ENCODE measurements at places on chromosomes 2 and 18.
A peak's percentile ranks its signal among the peaks of the same experiment; 100 is the strongest.

- DNase-seq: peak; percentile 49
These were observed 57.0 kb upstream of the FAM237A start for GRCh38 chr2:206585335-206585734.

GRCh38 chr2:39403311-39403710, 33.8 kb downstream of the MAP4K3 start:
- no peak for DNase-seq

DNA sequence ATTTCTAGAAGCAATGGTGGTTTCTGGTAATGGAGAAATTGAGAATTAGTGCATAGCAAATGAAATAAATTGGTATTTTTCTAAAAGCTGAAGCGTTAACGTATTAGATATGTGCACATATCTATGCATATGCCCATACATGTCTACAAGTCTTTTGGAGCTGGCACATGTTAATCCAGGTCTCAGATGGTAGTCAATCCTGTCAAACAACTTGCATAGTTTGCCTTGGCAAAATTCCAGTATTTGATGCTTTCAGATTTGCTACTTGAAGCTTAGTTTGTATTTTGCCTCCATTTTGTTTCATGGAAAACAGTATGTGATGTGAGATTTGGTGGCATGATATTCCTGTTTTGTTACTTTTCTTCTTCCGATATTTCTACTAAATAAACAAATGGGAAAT, 304.6 kb downstream of the PARD3B start:
- DNase-seq: peak; percentile 88

- no peak for DNase-seq
These were observed 83.1 kb upstream of the LRRTM4 start for GRCh38 chr2:77604953-77605929.

GRCh38 chr2:60849187-60849586, 32.2 kb upstream of the REL start:
- DNase-seq: no peak

DNA sequence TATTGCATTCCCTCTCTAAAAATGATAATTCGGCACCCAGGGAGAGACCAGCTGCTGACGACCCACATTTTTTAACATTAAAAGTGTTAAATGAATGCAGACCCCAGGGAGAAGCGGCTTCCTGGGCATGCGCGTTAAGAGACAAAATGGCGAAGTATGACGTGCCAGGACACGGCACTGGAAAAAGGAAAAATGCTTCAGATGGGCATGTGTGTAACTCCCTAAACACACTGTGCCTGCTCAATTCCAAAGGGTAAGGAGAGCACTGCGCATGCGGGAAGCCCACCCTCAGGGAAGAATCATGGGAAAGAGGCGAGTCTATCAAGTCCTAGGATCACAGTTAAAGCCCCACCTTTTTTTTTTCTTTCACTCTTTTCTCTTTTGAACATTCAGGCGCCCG, 58.1 kb downstream of the CYP26B1 start:
- DNase-seq: no peak

- no peak for DNase-seq
These were observed 20.3 kb downstream of the SALL3 start for GRCh38 chr18:78999939-79000338.

DNA sequence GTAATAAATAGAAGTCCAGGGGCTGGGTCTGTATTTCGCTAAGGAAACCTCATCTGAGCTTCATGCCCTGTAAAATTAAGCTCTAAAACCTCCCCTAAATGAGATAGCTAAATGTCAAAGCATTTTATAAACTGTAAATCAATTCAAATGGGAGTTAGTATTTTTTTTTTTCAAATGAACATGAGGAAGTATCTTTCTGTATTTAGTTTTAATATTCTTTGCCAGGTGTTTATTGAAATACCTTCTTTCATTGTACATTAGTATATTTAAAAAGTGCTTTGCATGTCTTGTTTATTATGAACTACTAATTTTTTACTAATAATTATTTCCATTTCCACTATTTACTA, 47.7 kb downstream of the ATIC start:
- no peak for DNase-seq

DNA sequence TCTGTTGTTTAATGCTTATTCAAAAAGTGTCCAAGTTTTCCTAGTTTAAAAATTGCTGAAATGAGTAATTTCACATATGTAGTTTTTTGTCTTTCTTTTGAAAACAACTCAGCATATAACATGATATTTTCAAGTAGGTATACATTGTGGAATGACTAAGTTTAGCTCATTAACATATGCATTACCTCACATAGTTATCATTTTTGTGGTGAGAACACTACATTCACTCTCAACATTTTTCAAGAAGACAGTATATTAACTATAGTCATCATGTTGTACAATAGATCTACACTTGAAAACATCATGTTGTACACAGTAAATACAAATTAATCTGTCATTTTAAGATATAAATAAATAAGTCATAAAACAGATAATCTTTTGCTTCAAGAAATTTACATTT, 340.0 kb downstream of the CCDC85A start:
- peak; percentile 37 for DNase-seq

- no peak for DNase-seq
These were observed 24.8 kb downstream of the WDR75 start for GRCh38 chr2:189466046-189466445.

- DNase-seq: no peak
These were observed 61.3 kb downstream of the TMEM247 start for GRCh38 chr2:46540496-46541331.

- DNase-seq: no peak
These were observed 11.0 kb downstream of the AQP12A start for GRCh38 chr2:240702640-240703011.

DNA sequence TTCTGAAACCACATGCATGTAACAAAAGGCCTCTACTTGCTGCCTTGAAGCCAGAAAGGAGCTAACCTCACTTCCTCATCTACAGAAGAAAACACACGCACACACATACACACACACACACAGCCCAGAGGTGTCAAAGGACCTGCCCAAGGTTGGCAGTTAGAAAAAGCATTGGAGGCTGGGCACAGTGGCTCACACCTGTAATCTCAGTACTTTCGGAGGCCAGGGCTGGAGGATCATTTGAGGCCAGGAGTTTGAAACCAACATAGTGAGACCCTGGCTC, 125.9 kb upstream of the RNF152 start:
- no peak for DNase-seq

DNA sequence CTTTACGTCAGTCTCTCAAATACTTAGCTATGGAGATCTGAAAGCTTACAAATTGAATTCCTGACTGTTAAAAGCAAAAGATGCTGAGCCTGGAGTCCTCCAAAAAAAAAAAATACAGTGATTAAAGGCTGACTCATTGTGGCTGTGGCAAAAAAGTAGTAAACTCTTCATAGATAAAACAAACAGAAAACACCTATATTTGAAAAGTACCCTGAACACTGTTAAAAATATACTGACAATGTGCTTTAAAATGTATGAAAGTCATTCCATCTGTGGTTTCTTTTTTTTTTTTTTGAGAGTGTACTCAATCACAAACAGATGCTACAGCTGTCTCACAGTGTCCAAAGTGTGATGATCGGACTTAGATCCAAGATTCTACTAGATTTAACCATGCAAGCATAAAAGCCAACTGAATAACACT, 267.6 kb upstream of the CYP26B1 start:
- DNase-seq: no peak

- peak; percentile 89 for DNase-seq
These were observed 223.6 kb upstream of the EPAS1 start for GRCh38 chr2:46073540-46074046.

DNA sequence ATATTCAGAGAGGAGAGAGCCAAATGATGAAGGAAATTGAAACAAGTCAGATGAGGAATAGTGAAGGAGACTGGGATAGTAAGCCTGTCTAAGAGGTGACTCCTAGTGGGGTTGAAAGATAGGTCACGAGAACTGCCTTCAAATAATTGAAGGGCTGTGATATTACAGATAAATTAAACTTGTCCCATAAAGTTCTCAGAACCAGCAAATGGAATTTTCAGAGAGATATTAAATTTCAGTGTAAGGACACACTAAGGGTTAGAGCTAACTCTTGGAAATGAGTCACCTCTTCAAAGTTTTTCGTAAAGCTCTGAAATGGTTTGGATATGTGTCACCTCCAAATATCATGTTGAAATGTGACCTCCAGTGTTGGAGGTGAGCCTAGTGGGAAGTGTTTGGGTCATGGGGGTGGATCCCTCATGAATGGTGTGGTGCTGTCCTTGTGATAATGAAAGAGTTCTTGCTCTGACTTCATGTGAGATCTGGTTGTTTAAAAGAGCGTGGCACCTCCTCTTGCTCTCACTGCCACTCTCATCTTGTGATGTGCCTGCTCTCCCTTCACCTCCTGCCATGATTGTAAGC, 87.3 kb downstream of the BABAM2 start:
- DNase-seq: peak; percentile 90

- DNase-seq: no peak
These were observed 280.8 kb downstream of the CCDC85A start for GRCh38 chr2:56464613-56465012.

DNA sequence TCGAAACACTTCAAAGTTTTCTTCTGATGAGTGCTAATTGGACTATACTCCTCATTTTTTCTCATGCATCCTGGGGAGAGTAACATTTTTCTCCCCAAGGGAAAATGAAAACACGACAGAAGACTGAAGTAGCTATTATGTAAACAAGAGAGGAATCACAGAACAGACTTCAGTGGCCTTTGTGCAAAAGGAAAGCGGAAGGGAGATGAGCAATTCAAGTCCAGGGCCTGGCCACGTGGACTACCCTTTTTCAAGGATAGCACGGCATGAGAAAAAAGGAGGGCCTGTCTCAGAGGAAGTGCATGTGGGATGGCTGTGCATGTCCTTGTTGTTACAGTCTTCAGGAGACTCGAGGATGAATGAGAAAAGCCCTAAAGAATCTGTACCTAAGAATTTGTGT, 43.8 kb upstream of the KCNE4 start:
- no peak for DNase-seq

DNA sequence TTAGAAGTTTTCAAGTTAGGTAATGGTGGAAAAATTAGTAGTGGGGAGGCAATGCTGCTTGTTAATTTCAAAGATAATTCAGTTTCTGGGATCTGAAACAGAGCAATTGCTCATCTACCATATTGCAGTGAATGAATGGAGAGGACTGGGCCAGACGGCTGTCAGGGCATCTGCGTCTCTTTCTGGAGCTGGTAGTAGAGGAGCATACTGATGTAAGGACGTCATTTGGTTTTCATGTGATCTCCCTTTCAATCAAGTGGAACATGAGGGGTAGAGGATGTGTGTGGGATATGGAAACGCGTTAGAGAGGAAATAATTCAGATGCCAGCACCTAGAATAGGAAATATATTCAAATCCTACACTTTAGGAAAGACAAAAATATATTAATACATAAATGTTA, 490.3 kb downstream of the ADCYAP1 start:
- no peak for DNase-seq

- no peak for DNase-seq
These were observed 10.6 kb downstream of the DNAJB2 start for GRCh38 chr2:219289537-219290361.

All from foreskin keratinocyte (primary cell).